ENCODE measurements at places on chromosomes 5 and 9.

DNA sequence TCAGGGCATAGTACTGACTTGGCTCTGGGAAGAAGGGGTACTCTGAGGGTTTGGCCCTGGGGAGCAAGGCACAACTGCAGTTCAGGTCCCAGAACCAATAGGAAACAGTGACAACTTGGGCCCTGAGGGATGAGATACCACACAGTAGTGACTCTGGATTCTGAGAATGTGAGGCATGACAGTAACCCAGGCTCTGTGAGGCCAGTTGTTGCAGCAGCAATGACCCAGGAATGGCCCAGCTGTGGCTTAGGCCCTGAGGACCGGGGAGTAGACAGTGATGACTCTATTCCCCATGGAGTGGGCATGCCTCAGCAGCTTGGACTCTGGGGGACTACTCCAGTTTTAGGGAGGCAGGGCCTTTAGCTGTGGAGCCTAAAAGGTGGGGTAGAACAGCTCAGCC, 21.5 kb upstream of the NFIL3 start:
- no peak for DNase-seq

GRCh38 chr5:172235827-172236736, 42.1 kb downstream of the EFCAB9 start:
- no peak for DNase-seq

- DNase-seq, result peak; percentile 42
Measured at GRCh38 chr5:156934450-156935211, 28.4 kb downstream of the TIMD4 start.

DNA sequence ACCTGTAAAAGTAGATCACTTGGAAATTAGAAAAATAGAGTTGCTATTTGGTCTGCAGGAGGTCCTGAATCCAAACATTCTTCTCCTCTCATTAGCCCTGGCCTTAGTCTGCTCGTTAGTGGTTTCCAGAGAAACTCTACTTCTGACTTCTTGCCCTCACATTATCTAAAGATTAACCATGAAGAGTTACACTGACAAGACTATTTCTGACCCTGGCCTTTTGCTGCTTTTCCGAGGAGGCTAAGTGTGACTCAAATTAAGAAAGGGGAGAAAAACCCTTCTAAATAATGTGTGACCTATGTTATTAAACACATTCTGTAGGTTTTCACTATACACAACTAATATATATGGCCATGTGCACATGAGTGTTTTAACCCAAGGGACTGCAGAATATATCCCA, 302.4 kb downstream of the RAB3C start:
- DNase-seq, result no peak

- no peak for DNase-seq
Measured at GRCh38 chr9:137598943-137599342, 6.5 kb upstream of the ARRDC1 start.

DNA sequence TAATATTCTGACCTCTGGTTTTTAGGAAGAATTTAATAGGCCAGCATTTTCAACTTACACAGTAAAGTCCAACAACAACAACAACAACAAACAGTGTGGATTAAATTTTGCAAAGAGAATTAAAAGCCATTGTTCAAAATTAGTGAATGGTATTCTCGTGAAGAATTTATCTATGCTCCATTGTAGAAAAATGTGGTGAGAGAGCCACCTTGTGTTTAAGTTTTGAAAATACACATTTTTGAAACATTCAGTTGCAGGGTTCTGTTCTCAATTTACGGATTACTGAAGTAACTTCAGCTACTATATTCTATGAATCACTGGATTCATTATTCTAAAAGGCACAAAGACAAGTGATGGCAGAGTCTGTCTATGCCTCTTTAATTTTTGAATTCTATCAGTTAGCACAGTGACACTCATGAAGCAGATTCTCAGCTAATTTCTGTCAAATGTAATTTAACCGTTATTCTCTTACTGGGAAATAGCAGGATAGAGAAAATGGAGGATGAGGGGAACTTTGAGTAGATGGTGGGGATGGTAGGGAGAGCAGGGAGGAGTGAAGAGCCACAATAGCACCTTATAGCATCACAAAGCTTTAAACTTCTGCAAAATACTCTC, 11.0 kb downstream of the CCDC152 start:
- peak; percentile 67 for DNase-seq

DNA sequence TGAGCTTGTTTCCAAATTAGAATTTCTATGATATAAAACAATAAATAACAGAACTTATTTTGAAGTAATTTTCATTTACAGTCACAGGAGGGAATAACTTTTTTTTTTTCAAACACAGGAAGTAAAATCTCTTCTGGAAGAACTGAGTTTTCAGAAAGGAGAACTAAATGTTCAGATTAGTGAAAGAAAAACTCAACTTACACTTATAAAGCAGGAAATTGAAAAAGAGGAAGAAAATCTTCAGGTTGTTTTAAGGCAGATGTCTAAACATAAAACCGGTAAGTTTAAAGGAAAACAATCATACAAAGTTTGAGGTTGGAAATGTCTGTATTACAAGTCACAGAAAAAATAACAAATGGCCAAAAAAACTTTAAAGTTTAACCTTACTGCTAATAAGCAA, 41.6 kb downstream of the RAB14 start:
- DNase-seq, result peak; percentile 76

DNA sequence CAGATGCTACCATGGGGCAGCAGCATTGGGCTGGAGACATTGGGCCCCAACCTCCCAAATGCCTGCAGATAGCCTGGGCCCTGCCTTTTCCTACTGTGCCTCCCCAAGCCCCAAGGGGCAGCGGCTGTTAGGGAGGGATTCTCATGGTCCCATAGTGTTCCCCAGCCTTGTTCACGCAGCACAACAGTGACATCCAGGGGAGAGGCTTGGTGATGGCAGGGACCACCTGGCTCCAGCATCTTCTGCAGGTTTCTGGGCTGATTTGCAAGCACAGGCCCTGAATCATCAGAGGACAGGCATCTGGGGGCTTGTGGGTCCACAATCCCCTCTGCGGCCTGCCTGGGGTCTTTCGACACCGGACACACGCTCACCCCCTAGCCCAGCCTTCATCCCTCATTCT, 354.6 kb downstream of the SLIT3 start:
- no peak for DNase-seq

DNA sequence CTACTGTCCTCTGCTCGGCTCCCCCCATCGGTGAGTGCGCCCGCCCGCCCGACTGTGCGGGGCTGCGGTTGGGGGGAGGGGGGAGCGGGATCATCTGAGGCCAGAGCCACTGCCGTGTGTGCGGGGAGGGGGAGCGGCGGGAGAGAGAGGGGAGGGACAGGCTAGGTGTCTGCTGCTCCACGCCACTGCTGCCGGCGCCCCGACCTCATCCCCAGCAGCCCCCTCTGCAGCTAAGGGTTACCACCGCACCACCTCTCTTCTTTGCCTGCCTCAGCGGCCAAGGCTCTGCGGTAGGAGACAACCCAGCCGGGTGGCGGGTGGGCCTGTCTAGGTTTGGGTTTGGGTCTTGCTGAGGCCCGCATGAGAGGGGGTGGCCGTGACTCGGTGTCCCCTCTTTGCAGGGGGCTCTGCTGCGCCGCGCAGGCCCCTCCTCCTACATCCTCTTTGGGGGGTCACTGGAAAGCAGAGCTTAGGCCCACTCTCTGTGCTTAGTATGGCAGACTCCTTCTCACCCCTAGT, 670 bp upstream of the PURA start:
- DNase-seq, result peak; percentile 34

DNA sequence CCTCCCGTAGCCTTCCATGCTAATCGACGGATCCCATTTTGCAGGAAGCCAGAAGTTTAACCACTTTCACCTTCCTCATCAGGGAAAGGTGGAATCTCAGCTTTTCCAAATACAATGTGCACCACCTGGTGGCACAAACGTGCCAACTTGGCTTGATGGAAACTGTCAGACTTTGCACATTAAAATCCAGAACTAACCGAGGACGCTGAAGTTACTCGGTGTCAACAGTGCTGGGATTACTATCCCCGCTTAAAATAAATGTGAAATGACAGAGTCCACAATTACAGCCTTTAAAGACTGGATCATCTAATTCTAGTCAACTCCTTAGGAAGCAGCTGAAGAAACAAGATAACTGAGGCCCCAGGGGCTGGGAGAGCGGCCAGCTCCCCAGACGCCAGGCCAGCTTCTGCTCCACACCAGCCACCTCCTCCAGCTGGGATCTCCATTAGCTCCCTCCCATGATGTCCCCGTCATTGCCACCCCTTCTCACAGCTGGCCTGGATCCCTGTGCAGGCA, 50.1 kb upstream of the RETREG1 start:
- DNase-seq, result no peak

- DNase-seq, result no peak
Measured at GRCh38 chr5:141051521-141051866, 320 bp downstream of the PCDHB1 start.

Data from OCI-M1 (cell line).